ENCODE measurements at places on chromosomes 16 and 17.
A peak's percentile ranks its signal among the peaks of the same experiment; 100 is the strongest.

GRCh38 chr16:12254566-12254965, 278.0 kb downstream of the SNX29 start:
- DNase-seq: no peak

DNA sequence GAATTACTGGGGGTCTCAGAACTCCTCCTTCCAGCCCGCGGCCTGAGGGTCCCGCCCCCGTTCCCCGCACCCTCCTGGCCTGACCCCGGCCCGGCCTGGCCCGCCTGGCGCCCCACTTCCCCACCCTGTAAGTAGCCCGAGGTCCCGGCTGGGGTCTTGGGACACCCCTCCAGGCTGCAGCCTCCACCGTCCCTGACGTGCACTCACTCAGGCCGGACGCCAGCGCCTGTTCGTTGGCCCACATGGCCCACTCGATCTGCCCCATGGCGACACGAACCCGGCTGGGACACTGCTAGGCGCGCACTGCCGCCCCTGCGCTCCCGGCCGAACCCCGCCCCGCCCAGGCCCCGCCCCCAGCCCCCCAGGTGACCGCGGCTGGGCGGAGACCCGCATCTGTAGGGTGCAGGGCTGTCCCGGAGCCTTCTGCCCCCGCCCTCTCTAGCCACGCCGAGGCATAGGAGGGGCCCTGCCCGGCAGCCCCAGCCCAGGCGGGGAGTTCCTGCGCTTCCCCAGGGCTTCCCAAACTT, at the start of gene CYBA:
TSS of gene CYBA (minus strand) at position 305 of the 527 bp plus-strand sequence. CDS start at position 265, 40 bp downstream.
- DNase-seq: peak; percentile 59

DNA sequence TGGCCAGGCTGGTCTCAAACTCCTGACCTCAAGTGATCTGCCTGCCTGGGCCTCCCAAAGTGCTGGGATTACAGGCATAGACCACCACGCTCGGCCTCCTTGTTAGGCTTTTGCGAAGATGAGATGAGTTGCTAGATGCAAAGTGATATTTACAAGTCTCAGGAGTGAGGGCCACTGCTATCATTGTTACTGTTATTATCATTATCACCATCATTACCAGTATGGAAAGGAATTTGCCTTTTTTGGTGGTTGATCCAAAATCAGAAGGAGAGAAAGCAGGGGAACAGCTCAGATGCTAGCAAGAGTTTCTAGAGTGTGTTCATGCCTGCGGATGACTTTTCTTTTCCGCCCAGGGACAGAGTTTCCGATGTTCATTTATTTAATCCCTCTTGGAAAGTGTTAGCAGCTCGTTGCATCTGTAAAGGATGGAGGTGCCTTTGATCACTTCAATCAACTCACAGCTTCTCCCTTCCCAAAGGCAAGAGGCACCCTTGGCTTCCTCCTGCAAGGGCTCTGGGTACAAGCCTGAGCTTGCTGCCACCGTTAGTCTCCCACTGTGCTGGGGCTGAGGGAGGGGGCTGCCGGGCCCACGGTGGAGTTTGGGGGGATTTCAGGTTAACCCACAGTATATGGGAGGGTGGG, 21.6 kb downstream of the ITPRIPL2 start:
- DNase-seq: no peak

DNA sequence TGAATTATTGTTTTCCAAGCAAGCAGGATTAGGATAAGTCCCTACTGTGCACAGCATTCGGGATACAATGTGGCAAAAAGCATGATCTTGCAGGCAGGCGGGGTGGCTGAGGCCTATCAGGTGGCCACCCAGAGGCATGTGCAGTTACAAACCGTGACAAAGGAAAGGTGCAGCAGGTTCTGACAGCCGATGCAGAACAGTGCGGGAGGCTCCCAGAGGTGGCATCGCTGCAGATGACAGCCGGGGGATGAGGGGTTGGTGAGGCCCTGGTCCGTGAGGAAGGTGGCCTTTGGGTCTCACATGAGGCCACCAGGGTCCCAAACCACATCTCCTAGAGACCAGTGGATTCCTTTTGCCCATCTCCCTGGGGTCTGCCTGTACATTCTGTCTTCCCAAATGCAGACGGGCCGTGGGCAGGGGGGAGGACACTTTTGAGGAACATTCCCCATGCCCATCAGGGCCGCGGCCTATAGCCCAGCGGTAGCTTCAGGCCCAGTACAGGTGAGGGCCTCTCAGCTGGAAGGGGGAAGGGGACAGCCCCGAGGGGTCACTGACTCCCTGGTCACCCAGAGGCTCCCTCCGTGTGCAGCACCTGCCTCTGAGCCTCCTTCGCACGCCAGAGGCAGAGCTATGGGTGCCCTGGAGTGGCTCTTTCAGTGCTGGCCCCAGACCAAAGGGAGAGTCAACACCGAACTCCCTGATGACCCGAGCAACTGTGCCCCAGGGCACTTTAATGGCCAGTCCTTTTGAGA, 85.1 kb downstream of the SOCS1 start:
- no peak for DNase-seq

DNA sequence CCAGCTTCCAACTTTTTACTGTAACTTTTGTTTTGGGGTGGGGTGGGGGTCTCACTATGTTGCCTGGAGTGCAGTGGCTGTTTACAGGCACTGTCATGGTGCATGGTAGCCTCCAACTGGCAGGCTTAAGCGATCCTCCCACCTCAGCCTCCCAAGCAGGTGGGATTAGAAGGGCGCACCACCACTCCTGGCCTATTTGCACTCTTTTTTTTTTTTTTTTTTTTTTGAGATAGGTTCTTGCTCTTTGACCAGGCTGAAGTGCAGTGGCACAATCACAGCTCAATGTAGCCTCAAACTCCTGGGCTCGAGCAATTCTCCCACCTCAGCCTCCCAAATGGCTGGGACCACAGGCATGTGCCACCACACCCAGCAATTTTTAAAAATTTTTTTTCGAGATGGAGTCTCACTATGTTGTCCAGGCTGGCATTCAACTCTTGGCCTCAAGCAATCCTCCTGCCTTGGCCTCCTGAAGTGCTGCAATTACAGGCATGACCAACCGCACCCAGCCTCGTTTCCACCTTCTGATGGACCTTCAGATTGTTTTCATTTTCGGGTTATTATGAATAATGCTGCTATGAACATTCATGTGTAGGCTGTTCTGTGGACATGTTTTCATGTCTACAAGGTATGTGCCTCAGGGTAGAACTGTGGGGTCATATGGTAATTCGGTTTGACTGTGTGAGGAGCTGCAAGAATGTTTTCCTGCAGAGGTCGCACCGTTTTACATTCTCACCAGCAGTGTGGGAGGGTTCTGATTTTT, 10.9 kb downstream of the TRAP1 start:
- DNase-seq: no peak

- DNase-seq: no peak
These were observed 19.6 kb downstream of the NME2 start for GRCh38 chr17:51185763-51186332.

DNA sequence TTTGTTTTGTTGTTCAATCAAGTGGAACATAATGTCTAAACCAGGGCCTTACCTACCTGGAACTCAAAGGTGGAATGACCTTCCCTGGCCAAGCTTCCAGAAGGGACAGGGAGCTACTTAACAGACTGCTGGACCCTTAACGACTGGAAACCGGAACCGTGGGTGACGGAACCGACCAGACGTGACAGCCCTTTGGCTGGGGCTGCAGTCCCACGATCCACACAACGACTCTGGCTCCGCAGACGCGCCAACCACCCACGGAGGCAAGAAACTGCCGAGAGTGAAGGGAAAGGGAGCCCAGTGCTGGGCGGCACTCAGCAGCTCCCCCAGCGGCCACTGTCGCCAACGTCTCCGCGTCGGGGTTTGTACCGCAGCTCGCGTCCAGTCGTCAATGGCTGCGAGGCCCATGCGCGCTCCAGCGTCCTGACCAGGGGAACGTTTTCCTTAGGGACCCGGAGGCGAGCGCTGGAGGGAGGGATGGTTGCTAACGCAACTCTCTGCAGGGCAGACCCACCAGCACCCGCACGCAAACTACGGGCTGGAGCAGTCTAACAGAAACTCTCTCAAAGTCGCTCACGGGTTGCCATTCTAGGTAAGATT, 5.5 kb upstream of the KIF22 start:
- no peak for DNase-seq

- DNase-seq: no peak
These were observed 16.0 kb downstream of the TPSG1 start for GRCh38 chr16:1209081-1209480.

GRCh38 chr16:86512301-86512859, 2.1 kb downstream of the FOXF1 start:
- DNase-seq: no peak

GRCh38 chr16:77328768-77329167, 106.1 kb downstream of the ADAMTS18 start:
- DNase-seq: no peak

GRCh38 chr16:26606381-26607150, 460.2 kb upstream of the C16orf82 start:
- peak; percentile 78 for DNase-seq

- DNase-seq: peak; percentile 69
These were observed at the start of gene ABCC3 for GRCh38 chr17:50634224-50634914. ABCC3 (plus strand) TSS chr17:50634881; CDS start chr17:50634937, 56 bp downstream.

DNA sequence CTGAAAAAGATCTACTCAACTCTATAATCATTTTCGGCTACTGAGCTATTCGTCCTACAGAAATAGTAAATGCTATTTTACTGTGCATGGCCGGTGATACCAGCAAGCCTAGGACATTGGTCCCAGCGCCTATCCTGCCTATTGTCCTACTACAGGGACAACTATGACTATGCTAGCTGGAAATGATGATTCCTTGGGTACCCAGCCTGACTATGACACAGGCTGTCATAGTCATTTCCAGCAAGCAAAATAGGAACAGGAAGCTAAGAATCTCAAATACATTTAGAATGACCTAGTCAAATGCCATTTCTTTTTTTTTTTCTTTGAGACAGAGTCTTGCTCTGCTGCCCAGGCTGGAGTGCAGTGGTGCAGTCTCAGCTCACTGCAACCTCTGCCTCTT, 33.7 kb upstream of the HSBP1 start:
- no peak for DNase-seq

GRCh38 chr17:39014044-39014794, 47.0 kb upstream of the FBXO47 start:
- no peak for DNase-seq

GRCh38 chr16:30900588-30900987, 4.2 kb downstream of the CTF1 start:
- DNase-seq: no peak

GRCh38 chr17:49829026-49829425, 18.8 kb downstream of the TAC4 start:
- DNase-seq: no peak

GRCh38 chr17:46000292-46000691, 1.2 kb downstream of the STH start:
- no peak for DNase-seq

DNA sequence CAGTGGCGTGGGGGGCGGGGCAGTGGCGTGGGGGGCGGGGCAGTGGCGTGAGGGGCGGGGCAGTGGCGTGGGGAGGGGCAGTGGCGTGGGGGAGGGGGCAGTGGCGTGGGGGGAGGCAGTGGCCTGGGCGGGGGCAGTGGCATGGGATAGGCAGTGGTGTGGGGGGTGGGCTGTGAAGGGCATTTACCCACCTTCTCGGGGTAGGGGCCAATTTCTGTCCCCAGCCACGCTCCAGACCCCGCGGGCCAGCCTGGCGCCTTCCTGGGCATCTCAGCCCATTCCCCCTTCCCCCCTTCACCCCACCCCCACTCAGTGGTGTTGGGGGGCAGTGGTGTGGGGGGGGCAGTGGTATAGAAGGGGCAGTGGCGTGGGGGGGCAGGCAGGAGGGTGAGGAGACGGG, 92.7 kb downstream of the LITAF start:
- DNase-seq: no peak

DNA sequence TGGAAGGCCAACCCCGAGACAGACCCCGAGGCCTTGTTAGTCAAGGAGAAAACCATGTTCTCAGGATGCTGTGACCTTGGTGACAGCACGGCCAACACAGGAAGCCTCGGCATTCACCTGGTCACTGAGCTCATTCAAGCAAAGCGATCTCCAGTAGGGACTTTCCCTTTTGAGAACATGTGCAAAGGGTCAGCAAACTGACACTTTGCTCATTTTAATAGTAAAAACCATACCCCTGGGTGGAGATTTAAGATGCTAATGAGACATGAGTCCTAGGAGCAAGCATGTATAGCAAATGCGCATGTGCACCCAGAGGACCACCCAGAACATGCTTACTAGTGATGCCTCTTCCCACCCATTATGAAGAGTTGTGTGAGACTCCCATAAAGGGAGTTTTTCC, 5.7 kb upstream of the SULT1A2 start:
- DNase-seq: no peak

DNA sequence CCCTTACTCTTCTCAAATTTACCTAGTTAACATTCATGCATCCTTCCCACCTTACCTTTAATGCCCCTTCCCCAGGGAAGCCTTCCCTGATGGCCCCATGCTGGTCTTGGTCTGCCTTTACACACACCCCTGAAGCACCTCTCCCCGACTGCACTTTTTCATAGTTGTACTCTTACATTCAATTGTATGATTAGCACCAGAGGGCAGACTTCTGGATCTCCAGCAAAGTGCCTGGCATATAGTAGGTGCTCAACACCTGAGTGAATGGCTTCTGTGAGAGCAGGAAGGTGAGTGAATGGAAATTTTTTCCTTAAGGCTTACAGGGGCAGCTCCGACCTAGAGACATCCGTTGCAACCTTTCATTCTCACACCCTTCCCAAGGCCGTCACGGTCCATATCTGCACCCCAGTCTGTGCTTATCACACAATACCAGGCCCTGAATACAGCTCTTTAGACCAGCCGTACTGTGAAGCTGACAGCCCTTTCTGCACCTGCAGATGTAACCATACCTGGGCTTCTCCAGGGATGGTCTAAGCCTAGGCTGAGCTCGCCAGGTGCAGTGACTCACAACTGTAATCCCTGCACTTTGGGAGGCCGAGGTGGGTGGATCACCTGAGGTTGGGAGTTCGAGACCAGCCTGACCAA, 4.4 kb downstream of the PGAP3 start:
- DNase-seq: no peak

- no peak for DNase-seq
These were observed 103.3 kb upstream of the ZFHX3 start for GRCh38 chr16:73151225-73151624.

DNA sequence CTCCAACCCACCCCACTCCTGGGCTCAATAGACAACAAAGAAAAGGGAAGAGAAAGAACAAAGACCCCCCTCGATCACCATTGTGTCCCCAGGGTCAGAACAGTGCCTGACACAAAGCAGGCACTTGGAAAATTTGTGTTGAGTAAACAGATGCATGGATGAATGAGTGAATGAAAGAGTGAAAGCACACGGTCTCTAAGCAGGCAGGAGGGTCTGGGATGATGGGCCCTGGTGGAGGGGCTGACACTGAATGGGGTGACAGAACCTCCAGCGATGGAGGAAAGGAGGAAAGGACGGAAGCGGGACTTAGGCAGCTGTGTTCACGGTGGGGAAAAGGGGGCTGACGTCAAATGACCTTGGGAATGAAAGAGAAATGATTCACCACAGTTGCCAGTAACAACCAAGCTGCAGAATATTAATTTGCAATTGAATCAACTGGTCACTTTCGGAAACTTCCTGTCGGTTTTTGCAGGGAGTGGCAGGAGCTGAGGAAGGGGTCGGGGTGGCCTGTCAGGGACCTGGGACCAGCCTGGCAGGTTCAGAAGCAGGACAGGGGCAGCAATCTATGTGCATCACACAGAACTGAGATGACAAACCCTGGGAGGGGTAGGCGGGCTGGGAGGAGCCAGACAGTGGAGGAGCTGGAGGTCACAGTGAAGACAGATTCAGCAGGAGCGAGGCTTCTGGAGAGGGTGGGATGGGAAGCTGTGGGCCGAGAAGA, 6.7 kb upstream of the GAST start:
- no peak for DNase-seq

GRCh38 chr16:70647441-70648359, 1.3 kb downstream of the IL34 start:
- DNase-seq: no peak

GRCh38 chr16:69351309-69352027, at the start of gene TMED6:
TMED6 (minus strand) TSS chr16:69351786; CDS start chr16:69351753, 33 bp downstream.
- peak; percentile 65 for DNase-seq

All from NCI-H526 (cell line).